Epithelial cell of alveolus of lung (primary cell): ENCODE measurements at places on chromosomes 12 and 14. TPM values are rescaled to one million over a fixed set of nuclear protein-coding genes. Genes with fewer than 3 reads are reported as not detected.

Gene ADCY4
- 0.39 and 0.88 TPM in 2 replicates for total RNA-seq

Gene DYNLL1
- total RNA-seq = 244 and 390 TPM in 2 replicates

Gene MIP
- total RNA-seq = not detected in 2 replicates

Gene PRR4
- total RNA-seq = 0.64 and 1.3 TPM in 2 replicates

Gene AACS
- 10.2 and 29.3 TPM in 2 replicates for total RNA-seq
